ENCODE measurements at places on chromosomes 11 and 22.

GRCh38 chr11:128535468-128536457, 51.6 kb downstream of the ETS1 start:
- DNase-seq: no peak

GRCh38 chr22:34414467-34415440, 494.5 kb upstream of the LARGE1 start:
- DNase-seq: peak; percentile 46

DNA sequence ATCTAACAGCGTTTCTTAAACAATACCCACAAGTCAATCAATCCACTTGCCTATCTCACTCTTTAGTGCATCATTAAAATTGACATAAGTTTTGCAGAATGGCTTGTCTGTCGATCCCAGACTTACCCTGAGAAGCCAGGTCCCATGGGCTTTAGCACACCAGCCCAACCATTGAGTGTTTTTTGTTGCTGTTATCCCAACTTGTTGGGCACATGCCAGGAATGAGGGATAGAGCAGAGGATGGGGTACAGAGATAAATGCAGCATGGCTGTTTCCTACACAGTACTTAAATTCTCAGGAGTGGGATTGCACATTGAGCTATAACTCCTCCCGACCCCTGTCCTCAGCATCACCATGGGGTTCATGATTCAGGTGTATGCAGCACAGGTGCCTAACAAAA, 64.2 kb upstream of the RASSF10 start:
- no peak for DNase-seq

GRCh38 chr11:65132988-65133700, 1.2 kb downstream of the SYVN1 start:
- peak; percentile 80 for DNase-seq

GRCh38 chr11:15815246-15816195, 540.8 kb downstream of the SOX6 start:
- DNase-seq: no peak

- no peak for DNase-seq
Measured at GRCh38 chr11:130400781-130401483, 27.5 kb downstream of the ADAMTS8 start.

GRCh38 chr11:118635237-118635591, 27.8 kb downstream of the PHLDB1 start:
- DNase-seq: no peak

DNA sequence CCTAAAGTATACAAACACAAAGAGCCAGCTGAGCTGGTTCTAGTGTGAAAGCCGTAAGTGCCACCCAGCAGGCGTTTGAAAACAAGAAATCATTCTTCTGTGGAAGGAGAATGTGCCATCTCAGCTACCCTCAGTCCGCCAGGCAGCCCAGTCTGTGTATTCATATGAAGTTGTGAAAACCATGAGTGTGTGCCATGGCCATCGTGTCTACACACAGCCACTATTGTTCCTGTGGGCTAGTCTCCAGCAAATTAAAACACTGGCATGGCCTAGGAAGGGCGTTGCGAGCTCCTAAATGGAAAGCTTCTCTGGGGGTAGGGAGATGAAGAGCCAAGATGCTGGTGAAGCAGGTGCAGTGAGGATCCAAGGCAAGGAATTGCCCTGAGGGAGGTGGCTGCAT, 51.5 kb upstream of the HORMAD2 start:
- no peak for DNase-seq

DNA sequence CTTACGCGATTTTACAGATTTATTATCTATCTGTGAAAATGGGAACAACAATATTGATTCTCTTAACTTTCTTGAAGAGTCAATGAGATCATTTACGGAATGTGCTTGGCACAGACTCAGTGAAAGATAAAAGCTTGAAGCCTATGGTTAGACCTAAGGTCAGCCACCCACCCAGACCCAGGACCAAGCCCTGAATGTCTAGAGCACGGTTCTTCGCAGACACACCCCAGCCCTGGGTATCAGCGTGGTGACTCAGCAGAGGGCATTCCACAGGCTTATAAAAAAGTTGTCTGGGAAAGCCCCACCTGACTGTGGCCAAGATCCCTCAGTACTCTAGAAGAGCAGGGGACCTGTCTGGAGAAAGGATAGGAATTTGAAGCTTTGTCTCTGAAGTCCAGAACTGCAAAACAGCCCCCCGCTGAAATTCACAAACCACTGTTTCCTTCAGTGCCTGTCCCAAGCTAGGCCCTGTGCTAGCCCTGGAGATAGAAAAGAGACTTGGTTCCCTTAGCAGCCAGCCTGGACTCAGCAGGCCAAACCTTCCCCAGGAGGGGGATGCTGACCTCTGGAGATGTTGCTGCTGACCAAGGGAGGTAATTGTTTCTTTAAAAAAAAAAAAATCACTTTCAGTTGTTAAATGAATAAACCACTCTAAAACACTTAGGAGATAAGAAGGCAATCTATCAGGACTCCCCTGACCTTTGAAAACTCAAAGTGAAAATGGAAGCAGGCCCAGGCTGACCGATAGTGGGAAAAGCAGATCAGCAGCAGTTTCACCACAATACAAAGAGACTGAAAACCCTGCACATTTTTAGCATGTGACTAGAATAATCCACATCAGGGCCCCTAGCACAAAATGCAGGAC, 114.0 kb downstream of the ABTB2 start:
- DNase-seq: peak; percentile 83

DNA sequence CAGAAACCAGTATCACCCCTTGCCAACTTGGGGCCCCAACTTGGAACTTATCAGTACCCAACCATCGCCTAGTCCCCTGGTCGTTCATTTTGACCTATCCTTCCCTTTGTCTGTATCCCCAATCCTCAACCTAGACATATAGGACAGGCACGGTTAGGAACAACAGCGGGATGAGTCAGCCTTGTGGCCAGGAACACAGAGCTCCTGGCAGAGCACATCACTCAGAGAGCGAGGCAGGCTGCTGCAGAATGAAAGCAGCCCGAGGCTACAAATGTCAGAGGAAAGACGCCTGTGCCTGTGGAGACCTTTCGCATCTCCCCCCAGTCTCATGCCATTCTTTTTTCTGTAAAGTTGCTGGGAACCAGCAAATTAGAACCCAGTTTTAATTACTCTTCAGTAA, 14.6 kb downstream of the DKK3 start:
- DNase-seq: no peak

- DNase-seq: no peak
Measured at GRCh38 chr11:2760196-2760871, 60.5 kb upstream of the KCNQ1OT1 start.

DNA sequence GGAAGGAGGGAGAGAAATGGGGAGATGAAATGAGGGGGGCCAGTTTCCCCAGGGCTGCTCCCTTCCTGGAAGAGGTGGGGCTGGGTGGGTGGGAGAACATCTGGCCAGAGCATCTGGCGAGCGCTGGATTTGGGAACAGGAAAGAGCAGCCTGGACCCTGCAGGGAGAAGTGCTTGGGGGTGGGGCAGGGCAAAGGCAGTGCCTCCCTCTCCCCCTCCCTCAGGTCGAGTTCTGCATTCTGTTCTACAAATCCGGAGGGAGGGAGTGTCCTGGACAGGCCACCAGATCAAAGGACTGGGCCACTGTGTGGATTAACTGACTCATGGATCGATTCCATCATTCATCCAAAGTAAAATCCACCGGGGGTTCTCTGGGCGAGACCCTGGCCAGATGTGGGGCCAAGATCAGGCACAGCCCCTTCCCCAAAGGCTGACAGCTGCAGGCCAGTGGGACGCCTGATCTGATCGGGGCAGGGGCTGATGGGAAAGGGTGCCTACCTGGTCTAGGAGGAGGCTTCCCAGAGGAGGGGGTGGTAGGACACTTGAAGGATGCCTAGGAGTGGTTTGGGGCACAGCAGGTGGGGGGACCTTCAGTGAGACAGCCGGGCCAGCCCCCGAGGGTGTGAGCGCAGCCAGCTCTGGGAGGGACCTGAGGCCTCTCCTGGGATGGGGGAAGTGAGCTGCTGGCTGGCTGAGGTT, 57.5 kb downstream of the CACNA1I start:
- DNase-seq: no peak

GRCh38 chr22:46338636-46339035, 3.1 kb downstream of the TRMU start:
- no peak for DNase-seq

GRCh38 chr11:69443968-69444364, 37.5 kb upstream of the LINC01488 start:
- no peak for DNase-seq

- DNase-seq: no peak
Measured at GRCh38 chr22:19873960-19874306, 19.3 kb upstream of the GNB1L start.

DNA sequence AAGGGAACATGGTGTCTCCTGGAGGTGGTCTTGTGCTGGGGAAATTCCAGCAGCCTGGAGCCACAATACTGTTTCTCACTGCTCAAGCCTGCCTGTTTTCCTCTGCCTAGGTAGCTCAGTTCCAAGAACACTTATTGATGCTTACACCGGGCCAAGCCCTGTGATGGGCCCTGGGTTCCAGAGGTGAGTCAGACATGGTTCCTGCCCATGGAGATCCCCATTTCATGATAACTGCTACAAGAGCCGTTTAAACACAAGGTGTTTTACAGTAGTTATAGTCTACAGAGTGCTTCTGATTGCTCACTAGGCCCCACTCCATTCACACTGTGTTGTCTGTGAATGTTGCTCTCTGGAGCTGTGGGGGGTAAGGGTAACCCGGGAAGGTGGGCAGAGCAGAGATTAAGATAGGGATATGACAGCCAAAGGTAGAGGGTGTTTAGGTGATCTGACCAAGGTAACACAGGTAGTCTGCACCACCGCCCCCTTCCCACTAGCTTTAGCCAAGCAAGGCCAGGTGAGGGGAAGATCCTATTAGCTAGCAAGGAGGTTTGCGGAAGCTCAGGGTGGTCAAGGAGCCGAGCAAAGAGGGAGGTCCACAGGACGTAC, 696 bp upstream of the MICAL2 start:
- DNase-seq: peak; percentile 73

DNA sequence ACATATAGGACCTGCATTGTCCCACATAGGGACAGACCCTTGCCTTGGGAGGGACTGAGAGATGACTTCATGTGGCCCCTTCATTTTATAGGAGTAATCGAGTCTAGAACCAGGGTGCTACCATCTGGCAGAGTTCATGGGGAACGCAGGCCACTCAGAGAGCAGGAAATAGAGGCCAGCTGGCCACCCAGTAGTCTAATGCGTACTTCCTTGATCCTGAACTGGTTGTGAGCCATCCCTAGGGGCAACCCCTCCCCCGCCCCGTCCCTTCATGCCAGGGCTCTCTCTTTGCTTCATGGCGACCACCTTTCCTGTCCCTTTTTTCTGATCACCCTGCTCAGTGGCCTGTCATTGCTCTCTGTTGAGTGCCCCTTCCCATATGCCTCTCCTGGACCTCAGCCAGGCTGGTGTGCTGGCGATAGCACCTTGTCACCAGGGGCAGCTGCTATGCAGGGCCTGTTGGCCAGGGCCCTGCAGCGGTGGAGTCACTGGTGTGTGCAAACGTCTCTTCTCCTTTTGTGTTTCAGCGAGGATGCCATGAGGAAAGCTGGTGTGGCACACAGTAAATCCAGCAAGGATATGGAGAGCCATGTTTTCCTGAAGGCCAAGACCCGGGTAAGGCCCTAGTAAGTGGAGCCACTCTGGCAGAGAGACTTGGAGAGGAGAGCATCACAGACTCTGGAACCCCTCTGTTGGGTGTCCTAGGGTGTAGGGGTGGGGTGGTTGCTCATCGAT, 29.3 kb downstream of the MED15 start:
- no peak for DNase-seq

GRCh38 chr11:1934335-1935155, 12.6 kb upstream of the MRPL23 start:
- DNase-seq: no peak

DNA sequence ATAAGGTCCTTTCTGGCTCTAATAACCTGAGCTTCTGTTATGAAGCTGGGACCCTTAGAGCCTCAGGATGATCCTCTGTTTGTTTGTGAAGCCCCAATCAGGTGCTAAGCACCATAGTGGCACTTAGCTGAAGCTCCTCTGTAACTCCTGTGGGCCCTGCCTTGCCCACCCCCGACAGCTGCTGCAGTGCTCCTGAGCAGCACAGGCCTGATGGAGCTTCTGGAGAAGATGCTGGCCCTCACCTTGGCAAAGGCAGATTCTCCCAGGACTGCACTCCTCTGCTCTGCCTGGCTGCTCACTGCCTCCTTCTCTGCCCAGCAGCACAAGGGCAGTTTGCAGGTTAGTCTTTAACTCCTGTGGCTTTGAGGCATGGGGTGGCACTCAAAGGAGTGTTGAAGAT, 19.0 kb upstream of the CCDC134 start:
- DNase-seq: peak; percentile 29

DNA sequence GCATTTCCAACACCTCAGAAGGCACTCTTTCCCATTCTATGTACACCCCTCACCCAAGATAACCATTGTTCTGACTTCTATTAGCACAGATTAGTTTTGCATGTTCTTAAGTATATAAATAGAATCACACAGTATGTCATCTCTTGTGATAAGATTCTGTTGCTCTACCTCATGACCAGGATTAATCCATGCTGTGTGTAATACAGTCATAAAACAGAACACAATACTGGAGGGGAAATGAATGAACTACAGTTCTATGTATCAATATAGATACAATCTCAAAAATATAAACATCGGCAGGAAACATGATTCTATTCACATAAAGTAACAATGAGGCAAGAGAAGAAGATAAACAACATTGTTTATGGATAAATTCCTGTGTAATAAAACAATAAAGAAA, 151.5 kb downstream of the ATG16L2 start:
- DNase-seq: no peak

DNA sequence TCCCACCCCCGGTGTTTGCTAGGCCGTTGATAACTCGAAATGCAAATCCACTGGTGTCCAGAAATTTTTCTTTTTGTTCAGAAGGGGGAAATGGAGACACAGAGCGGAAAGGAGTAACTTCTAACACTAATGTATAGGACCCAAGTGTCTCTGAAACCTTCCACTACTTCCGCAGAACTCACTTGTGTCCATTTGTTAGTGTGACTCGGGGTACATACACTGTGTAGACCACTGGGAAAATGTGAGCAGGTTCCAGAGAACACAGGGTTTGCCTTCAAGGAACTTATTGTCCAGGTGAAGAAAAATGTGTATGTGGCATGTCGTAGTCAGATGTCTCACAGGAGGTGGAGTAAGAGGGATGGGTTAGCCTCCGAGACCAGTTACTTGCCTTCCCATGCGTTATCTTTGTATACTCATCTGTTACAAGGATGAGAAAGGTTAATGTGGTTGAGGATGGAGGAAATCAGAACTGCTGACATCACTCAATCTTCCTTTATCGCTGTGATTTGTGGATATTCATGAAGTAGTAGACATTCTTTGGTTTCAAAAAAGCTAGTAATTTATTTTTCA, 857 bp downstream of the ARCN1 start:
- DNase-seq: peak; percentile 53

DNA sequence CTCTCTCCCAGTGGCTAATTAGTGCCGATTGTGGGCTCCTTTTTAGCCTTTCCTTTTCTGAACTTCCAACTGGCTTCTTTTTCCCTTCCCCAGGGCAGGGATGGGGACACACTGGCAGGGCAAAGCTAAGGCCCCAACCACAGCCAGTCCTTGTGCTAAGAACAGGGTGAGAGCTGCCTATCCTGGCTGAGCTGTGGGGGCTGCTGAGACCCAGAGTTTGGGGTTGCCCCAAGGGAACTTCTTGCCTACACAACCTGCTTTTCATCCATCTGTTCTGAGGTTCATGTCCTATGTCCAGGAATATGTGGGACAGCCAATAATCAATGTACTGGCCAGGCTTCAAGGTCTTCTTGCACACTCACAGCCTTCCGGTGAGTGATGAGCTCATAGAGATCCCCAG, 10.0 kb upstream of the TPBGL start:
- no peak for DNase-seq

GRCh38 chr11:16335236-16335962, 20.9 kb downstream of the SOX6 start:
- DNase-seq: no peak
